ENCODE measurements at places on chromosomes 4 and X.

DNA sequence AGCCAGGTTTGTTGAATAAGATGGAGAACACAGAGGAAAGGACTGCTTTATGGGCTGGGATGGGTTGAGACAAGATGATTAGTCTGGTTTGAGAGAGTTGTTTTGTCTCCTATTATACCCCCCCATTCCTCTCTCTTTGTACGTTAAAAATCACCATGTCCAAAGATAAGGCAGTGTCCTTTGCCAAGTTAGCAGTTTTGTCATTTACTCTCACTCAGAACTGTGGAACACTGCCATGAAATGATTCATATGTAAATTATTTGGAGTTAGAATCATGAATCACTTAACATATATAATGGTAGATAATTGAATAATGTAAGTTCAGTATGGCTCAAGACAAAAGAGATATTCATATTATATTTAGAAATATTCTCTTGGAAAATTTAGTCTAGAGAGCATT lies 151.3 kb downstream of the DCLK2 start:
- no peak for DNase-seq

- DNase-seq = no peak
Measured at GRCh38 chr4:36712013-36712412, 430.6 kb downstream of the DTHD1 start.

DNA sequence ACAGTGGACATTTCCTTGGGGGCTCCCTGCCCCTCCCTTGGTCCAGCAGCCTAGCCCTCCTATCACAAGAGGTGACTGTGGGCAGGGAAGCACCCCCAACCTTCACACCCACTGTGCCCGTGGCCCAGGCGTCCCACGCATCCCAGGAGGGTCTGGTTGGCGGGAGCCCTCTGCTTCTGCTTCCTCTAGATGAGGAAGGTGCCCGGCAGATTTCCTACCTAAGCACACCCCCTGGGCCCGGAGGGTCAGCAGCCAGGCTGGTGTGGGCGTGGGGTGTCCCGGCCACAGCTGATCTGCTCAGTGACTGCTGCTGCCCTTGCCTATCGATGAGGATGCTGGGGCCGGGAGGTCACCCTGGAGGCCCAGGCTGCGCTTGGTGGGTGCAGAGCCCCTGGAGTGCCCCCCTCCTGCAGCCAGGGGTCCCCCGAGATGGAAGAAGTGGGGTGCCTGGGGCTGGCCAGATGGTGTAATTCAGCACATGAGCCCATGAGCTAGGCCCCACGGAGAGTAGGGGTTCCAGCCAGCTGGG lies 12.2 kb downstream of the SH3BP2 start:
- DNase-seq = peak; percentile 34

- no peak for DNase-seq
Measured at GRCh38 chr4:173076903-173077634, 91.5 kb upstream of the GALNT7 start.

GRCh38 chr4:99679204-99679603 lies 21.6 kb upstream of the C4orf54 start:
- no peak for DNase-seq

DNA sequence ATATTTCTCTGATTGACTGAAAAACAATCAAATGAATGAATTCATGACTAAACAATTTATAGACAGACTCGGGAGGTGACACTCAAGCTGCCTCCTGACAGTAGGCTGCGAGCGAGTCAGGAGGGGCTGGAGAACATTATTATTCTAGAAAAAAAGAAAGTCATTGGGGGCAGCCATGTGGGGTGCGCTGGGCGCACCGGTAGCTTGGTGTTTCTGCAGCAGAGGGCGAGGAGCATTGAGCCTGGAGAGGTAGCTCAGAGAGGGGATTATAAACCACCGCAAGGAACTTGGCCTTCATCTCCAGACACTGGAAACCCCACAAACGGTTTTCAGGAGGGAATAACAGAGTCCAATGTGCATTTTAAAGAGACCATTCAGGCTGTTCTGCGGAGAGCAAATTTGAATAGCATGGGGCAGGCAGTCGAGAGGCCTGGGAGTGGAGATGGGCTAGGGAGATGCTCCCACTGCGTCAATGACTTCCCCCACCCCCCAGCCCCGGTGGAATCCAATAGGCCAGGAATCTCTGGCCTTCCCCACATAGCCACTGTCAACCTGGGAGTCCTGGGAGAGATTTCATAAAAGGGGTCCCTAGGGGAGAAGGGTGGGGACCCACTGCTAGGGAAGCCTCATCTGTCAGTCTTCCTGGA lies 168.3 kb downstream of the BCOR start:
- no peak for DNase-seq

- no peak for DNase-seq
Measured at GRCh38 chrX:68186552-68187262, 246.6 kb downstream of the OPHN1 start.

DNA sequence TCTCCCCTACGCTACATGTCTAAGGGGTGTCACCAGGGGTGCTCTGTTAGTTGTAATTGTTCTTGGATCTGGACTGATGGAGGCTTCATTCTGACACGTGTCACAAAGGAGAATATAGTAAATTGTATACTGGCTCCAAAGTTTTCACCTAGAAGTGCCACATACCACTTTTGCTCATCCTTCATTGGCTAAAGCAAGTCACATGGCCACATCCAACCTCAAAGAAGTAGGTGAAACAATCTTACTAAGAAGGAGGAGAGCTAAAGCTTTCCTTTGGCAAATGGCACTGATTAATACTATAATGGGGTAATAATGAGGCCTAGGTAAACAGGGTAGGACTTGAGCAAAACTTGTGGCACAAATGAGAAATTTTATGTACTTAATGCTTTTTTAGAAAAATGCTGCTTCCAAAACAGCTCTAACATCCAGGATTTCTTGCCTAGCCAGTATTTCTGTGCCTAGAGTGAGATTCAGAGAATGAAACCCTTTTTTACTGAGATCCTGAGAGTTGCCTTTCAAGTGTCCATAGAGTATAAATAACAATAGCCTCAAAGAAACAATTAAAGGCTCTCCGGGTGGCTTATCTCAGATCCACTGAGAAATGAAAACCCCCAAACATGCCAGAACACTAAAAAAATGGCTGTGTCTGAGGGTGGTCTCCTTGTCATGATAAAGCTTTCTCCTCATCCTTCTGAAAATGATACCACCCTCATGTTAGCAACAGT lies 34.7 kb downstream of the NHS start:
- DNase-seq = no peak

GRCh38 chr4:141348125-141348524 lies 127.4 kb downstream of the ZNF330 start:
- DNase-seq = no peak

- no peak for DNase-seq
Measured at GRCh38 chr4:24973747-24974601, 56.8 kb downstream of the LGI2 start.
